Psoas muscle (tissue), 8 donors: ENCODE measurements at places on chromosomes 7 and 10. TPM values are rescaled to one million over a fixed set of nuclear protein-coding genes. Genes with fewer than 3 reads are reported as not detected.

Gene CACNB2
- 0.71 TPM for total RNA-seq

Gene ADAM12
- 0.68 TPM for total RNA-seq

Gene SPDYE8
- total RNA-seq = not detected

Gene RAMP3
- 12.1 TPM for total RNA-seq

DNA sequence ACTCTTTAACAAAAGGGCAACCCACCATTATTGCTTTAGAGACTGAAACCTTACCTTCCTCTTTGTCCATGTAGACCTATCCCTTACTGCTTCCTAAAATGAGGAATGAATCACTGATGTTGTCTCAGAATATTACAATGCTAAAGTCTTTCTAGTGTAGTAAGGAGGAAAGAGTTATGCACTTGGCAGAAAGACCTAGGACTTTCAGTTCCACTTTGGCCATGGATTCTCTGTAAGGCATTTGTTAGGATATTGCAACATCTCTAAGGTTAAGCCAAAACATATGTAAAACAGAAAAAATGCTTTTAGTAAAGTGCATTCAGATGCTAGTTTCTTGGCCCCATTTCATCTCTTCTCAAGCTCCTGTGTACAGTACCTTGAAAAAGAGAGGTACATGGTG, 230.9 kb downstream of the PARD3 start:
- no peak for DNase-seq

- DNase-seq = no peak
Observed at GRCh38 chr10:112637901-112638300, 190.9 kb downstream of the VTI1A start.

DNA sequence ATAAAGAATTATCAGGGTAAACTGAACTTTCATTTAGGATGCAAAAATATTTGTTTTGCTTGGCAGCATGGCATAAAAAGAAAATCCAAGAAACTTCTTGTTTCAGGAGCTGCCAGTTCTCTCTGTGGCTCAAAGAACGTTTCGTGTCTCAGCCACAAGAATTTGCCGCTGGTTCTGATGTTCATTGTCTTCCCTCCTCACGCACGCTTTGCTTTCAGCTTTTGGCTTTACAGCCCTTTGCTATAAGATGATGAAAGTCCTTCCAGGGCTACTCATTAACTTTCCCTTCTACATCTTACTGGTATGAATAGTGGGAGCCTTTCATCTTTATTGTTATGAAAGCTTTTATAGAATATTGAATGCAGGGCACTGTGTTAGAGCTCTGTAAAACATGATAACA, 124.7 kb downstream of the BICC1 start:
- DNase-seq = no peak

DNA sequence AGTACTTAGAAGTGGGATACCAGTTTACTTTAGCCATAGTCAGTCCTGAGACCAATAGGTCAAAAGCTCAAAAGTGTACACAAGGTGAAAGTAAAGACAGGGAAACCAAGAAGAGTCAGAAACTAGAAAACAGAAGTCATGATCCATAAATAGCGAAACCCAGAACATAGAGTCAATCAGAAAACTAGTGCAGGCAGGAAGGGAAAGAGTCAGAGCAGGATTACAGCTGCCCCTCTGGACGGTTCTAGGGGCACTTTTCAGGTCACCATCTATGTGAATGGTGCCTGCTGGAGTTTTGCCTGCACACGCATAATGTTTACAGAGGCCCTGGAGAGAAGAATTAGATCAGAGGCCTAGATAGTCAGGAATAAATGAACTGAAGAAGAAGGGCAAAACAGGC, 22.4 kb upstream of the DMTF1 start:
- DNase-seq = no peak

GRCh38 chr10:93815304-93816096, 57.8 kb downstream of the LGI1 start:
- DNase-seq = no peak

DNA sequence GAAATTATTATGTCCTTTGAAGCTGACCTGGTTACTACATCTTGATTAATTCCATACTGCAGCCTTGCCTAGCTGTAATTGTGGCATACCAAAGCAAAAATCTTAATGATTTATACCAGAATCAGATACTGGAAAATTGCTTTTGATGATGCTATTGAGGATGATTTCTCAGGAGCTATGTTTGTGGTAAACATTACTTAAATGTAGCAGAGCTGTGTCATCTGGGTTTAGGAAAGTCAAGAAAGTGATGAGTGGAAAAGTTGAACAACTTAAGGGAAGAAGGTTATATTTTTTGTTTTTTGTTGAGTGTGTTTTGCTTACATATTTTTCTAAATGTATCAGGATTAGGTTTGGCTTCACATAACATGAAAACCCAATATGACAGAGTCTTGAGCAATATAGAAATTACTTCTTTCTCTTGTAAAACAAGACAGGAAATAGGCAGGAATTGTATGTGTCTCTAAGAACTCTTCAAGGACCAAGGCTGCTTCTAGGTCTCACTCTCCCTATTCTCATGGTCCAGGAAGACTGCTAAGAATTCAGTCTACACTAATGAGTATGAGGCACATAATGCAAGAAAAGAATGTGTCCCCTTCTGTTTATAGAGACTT, 87.6 kb upstream of the MTPN start:
- no peak for DNase-seq

GRCh38 chr10:8489823-8490222, 435.3 kb downstream of the GATA3 start:
- DNase-seq = no peak

DNA sequence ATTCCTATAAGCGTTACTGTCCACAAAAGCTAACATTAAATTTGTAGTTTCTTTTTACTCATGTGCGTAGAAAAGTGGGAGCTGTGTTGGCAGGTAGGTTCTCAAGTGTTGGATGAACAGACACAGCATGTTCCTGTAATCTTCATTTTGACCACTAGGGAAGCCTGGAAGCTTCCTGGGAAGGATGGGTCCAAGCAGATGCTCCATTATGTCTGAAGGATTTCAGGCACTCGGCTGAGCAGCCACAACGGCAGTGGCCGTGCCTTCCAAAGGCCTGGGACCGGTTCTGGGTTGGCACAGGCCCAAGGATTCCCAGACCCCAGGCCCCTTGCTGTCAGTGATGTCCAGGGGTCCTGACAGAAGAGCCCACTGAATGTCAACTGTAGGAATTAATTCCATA, 386.3 kb downstream of the TNS3 start:
- no peak for DNase-seq

DNA sequence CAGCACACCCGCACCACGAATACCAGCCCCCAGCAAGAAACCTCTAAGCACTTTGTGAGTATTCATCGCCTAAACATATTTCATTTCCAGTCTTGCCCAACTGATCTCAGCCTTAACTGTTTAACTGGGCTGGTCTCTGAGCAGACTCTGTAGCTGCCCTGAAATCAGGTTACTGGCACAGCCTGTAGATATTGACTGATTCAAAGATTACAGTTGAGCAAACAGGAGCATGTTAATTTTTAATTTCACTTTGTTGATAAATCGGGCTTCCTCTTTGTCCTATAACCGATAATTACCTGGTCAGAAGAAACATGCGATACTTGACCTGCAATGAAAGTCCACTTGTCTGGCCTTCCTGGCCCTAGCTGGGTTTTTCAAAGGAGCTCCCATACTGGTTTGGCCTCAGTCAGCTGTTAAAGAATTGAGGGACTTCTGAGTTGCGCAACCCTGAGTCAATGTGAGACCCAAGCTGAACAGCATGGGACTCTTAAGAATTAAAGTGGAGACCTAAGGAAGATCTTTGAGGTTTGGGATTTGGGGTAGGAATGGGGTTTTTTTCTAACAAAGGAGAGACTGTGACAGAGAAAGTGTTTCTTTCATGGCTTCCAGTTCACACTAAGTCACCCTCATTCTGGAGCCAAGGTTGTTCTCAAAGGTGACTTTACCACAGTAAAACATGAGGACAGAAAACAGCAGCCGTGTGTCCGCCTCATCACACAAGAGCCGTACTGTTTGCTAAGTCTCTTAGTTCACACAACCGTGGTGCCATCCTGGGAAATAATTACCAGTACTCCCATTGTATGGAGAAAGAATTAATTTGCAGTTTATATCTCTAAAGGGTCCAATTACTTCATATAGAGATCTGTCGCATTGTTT, 75.9 kb downstream of the PPP1R3C start:
- no peak for DNase-seq

- no peak for DNase-seq
Observed at GRCh38 chr10:17003151-17003550, 126.5 kb downstream of the CUBN start.
